Ecto neural progenitor cell (in vitro differentiated cells): ENCODE measurements at places on chromosomes 12 and 14.

DNA sequence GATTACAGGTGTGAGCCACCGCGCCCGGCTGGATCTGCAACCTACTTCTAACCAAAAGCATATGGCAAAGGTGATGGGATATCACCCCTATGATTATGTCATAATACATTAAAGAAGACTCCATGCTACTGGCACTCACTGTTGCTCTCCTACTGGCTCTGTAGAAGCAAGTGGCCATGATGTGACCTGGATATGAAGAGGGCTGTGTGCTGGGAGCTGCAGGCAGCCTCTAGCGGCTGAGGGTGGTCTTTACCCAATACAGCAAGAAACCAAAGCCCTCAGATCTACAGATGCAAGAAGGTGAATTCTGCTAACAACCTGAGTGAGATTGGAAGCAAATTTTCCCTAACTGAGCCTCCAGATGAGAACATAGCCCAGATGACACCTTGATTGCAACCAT is 34.2 kb upstream of the TRIM9 start:
- DNase-seq = no peak

DNA sequence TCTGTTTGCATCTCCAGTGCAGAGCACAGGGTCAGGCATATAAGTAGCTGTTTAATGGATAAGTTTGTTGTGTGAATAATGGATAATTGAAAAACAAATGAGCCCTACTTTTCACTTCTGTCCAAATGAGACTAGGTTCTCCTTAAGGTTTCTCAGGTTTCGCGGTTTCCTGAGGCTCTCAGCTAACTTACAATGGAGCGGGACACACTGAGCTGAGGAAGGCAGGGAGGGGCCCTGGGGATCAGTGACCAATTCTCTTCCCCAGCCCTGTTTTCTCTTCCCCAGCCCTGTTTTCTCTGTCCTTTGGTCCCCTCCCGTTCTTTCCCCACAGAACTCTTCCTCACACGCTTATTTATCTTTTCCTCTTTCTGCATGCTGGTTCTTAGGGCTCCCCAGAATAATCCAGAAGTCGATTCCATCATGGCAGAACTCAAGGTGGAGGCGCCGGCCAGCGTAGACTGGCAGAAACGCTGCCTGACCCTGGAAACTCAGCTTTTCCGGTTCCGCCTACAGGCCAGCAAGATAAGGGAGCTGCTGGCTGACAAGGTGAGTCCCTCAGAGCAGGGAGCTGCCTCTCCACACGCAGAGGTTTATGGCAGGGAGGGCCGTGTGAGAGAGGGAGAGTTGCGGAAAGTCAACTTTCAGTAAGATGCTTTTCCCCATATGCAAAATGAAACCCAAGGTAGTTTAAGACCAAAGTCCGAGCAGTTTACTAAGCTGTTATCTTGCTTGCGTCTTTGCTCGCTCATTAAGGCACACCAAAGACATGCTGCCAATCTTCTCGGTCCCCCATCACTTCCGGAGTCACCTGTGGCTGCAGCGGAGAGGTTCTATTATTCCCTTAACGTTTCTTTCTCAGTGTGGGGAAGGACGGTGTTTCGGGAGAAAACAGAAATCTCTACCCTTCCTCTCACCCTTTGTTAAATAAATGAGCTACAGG is 8.6 kb downstream of the PLEKHH1 start:
- no peak for DNase-seq

GRCh38 chr14:79583738-79584408 is 627.4 kb downstream of the DIO2 start:
- DNase-seq = no peak

DNA sequence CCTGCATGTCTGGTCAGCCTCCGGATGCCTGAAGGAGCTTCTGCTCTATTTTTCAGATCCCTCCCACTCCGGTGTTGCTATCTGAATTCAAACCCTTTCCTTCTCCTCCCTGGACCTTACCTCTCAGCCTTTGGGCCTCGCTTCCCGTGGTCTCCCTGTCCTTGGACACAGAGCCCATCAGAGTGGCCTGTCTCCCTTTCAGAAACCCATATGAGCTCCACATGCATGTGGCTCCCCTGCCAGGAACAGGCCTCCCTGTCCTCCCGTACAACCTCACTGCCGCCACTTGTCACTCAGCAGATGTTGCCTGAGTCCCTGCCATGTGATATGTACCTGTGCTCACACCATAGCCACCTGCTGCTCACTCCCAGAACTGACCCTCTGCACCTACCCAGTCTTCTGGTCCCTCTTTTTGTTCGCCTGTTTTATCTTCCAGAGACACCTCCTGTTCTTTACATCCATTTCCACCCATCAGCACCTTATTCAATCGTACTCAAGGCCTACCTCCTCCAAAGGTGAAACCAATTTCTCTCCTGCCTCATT is 182.5 kb downstream of the ZFP36L1 start:
- DNase-seq = peak; percentile 34

DNA sequence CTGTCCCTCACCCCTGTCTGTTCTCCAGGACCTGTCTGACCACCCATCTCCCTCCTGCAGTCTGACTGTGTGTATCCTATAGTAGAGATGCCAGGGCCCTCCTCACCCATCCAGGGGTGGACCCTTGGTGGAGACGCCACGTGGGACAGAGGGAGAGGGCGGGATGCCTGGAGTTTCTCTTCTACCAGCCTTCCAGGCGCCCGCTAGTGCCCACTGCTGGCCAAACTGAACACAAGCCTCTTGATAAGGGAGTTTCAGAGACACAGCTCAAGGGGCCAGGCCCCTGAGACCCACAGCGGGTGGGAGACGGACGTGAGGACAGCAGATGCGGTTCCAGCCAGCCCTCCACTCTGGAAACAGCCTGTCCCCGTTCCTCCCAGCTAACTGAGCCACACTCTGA is 147.3 kb downstream of the RBM19 start:
- DNase-seq = peak; percentile 90

- DNase-seq = no peak
These were observed 25.6 kb downstream of the MDM1 start for GRCh38 chr12:68306564-68306963.

- DNase-seq = peak; percentile 49
These were observed 931.4 kb downstream of the DIO2 start for GRCh38 chr14:79279645-79280597.

DNA sequence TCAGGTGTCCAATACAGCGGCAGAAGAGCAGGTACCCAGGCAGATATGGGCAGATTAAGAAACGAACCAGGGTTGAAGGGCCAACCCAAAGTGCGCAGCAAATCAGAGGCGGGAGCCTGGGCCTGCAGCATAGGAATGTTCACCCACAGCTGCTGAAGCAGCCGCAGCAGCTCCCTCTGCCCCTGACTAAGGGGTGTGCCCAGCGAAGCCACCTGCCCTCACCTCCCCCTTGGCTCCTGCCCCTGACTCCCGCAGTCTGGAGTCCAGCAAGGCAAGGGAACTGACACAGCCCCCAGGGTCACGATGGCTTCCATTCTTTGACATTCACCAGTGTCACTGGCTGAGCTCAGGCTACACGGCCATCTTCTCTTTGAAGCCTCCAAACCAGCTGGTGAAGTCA is 27.3 kb upstream of the ZFP36L1 start:
- DNase-seq = no peak

GRCh38 chr14:36580856-36581831 is 1.3 kb downstream of the NKX2-8 start:
- peak; percentile 78 for DNase-seq

DNA sequence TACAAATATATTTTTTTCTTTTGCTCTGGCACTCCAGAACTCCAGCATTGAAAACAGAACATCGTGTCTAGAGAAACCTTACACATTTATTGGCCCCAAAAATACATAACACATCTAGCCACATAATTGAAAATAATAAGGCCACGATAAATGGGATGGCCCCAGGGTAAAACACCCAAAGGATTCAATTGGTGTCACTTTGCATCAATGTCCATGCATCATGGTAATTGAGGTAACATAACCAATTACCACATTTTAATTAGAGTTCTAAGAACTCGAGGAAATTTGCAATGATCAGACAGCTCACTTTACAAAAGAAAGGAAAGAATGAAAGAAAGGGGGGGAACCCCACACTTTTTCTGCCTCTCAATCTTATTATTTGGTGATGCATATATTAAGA is 151.8 kb upstream of the NPAS3 start:
- DNase-seq = no peak

GRCh38 chr12:11577658-11578260 is 71.7 kb upstream of the ETV6 start:
- DNase-seq = no peak

GRCh38 chr14:29035134-29035533 is 268.5 kb downstream of the FOXG1 start:
- DNase-seq = no peak

DNA sequence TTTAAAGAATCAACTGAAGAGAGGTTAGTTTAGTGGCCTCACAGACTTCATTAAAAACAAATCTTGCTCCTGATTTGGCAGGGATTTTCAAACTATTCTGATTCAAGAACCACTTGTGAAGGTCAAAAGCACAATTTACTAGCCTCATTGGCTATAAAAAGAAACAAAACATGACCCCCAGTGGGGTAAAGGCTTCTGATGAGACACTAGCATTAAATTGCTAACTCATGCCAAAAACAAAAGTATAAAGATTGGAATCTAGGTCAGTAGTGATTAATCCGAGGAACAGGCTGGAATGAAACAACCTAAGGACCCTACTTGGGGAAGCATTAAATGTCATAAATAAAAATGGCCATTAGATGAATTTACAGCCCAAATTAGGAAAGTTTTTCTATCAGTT is 312.3 kb downstream of the PAWR start:
- DNase-seq = no peak

DNA sequence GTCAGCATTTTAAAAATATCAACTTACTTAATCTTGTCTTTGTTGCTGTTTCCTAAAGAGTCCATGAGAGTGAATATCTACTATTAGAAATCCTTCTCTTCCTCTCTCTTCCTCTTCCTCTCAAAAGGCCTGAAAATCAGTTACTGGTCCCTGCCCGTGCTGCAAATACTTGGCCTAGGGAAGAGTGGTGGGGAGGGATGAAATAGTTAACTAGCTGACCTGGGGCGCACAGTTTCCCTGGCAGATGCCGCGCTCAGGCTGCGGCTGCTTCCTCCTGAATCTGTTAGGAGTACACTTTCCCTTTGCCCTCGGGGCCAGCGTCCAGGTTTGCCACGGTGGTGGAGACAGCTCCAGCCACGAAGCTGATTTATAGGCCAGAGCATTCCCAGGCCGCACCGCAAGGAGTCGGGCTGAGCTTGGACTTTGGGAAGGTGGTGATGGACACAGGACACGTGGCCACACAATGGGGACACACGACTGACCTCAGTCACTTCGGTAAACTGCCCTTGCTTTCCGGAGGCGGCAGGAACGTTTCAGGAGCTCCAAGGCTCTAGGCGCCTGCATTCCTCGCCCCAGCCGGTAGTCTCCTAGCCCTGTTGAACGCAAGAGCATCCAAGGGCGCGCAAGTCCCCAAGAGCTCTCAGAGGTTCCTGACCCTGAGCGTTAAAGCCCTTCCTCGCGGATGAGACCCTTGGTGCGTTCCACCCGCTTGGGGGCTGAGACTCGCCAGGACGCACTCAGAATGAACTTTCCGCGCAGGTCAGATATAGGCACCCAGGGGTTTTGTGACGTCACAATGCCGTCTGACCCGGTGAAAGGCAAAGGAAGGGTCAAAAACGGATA is 7.1 kb upstream of the ASCL1 start:
- peak; percentile 87 for DNase-seq

DNA sequence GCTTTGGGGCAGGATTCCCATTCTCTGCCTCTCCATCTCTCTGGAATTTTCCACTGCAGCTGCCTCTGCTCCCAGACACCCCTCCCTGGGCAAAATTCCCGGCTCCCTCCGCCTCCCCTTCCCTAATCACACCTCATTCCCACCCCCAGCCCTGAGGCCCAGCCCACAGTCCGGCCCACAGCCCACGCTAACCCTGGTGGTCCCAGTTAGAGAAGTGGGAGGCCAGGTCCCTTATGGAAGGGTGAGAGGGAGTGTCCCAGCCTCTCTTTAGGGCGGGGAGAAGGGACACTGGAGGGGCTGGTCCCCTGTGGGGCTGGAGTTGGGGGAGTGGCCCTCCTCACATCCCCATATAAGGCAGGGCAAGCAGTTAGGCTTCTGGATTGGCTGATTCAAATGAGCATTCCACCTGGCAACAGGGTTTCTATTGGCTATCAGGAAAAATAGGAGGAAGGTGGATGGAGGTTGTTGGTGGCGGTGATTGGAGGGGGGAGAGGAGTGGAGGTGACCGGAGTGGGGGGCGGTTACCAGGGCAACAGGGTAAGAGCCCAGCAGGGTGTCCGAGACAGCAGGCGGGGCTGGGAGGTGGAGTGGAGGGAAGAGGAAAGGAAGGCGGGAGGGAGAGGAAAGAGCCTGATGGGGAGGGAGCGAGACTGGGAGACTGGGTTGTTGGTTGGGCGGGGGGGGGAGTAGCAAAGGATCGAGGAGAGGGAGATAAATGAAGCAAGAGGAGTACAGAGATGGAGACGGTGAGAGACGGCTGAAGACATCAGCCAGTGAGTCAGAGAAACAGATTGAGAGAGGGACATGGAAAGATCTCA is 1.9 kb upstream of the PTMS start:
- peak; percentile 100 for DNase-seq

- no peak for DNase-seq
These were observed 667.1 kb upstream of the FBXO33 start for GRCh38 chr14:40099316-40099715.

GRCh38 chr12:122421821-122422729 is at the start of gene CLIP1:
Gene CLIP1, minus strand, starts transcription at chr12:122422669. Its CDS starts 42,217 bp downstream, at chr12:122380452.
- peak; percentile 87 for DNase-seq

DNA sequence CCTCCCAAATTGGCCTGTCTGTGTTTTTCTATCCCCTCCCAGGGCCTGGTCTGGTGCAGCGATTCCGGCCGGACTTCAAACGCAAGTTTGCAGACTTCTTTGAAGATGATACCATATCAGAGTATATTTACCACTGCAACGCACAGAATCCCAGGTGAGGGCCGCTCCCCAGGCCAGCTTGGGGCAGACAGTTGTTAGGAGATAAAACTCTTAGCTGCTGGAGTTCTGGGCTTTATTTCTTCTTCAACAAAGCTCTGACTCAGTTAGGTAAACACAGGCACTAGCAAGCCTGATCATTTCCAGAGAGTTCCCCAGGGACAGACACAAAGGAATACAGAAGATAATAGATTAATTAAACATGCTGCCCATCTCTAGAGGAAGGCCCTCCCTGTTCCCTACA is 8.3 kb downstream of the ABHD4 start:
- DNase-seq = no peak

DNA sequence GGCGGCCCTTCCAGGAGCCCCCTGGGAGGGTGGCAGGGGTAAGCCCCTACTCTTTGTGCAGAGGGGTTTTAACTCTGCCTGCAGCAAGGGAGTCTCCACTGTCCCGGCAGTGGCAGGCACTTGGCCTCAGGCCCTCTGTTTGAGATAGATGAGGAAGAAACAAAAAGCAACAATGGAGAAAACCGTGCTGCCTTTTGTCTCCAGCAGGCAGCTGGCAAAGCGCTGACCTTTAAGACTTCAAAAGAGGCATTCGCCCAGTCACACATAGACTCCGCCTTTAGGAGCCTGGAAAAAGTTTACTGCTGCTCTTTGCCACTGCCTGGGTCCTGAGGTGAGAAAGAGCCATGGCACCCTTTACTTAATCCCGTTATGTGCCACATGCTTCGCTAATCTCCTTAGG is 158.2 kb upstream of the NTF3 start:
- DNase-seq = peak; percentile 54

DNA sequence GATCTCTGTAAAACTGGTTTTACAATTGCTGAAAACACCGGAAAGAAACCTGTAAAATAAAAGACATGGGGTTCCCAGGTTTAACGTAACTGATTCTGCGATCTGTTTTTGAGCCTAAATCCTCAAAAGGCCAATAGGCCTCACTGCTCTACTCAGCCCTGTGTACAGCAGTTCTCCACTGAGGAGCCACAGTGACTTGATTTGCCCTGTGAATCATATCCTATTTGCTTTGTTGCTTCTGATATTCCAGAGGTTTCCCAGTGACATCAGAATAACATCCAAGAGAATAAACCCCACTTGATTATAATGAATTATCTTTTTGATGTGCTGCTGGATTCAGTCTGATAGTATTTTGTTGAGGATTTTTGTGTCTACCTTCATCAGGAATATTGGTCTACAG is 27.5 kb downstream of the MDM1 start:
- no peak for DNase-seq
